ENCODE measurements at places on chromosomes 16 and 17.

- DNase-seq, result no peak
These were observed 6.2 kb downstream of the ZNF423 start for GRCh38 chr16:49849754-49850108.

- no peak for DNase-seq
These were observed 180.5 kb downstream of the CDH13 start for GRCh38 chr16:82807311-82807710.

DNA sequence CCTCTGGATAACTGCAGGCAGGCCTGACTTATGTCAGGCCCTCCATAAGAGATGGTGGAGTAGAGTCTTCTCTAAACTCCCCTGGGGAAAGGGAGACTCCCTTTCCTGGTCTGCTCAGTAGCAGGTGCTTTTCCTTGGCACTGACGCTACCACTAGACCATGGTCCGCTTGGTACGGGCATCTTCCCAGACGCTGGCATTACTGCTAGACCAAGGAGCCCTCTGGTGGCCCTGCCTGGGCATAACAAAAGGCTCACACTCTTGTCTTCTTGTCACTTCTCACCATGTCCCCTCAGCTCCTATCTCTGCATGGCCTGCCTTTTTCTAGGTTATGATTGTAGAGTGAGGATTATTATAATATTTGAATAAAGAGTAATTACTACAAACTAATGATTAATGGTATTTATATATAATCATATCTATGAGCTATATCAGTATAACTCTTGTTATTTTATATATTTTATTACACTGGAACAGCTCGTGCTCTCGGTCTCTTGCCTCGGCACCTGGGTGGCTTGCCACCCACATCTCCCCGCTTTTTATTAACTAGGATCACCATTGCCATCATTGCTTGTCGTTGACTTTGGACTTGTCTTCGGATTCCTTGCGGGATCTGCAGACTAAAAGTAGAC is 59.8 kb upstream of the ARL4D start:
- DNase-seq, result peak; percentile 46

DNA sequence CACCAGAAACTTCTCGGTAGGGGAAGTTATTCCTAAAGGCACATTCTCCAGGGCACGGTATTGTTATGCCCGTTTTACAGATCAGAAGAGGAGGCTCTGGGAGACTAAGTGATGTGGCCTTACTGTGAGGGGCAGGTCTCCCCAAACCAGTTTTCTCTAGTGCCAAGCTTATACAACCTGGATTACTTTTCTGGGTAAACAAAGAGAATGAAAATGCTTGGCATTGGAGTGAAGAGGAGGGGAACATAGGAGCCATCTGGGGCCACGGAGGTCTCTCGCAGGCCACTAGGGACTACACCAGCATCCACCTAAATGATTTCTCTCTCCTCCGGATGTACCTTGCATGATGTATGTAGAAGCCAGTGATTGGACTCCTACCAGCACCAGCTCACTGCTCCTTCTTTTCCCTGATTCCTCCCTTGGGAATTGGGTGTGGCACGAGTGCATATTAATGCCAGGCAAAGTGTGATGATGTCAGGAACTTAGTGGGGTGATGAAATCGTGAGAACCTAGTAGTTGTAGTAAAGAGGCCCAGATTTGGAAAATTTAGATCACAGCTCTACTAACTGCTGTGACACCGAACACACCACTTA is 674 bp downstream of the TOM1L1 start:
- no peak for DNase-seq

- DNase-seq, result no peak
These were observed 85.5 kb upstream of the ZNF469 start for GRCh38 chr16:88297178-88297720.

- DNase-seq, result no peak
These were observed 198.8 kb upstream of the CACNG5 start for GRCh38 chr17:66636111-66636510.

- peak; percentile 53 for DNase-seq
These were observed at the start of gene ABHD15 for GRCh38 chr17:29566473-29567303. Gene ABHD15, minus strand, starts transcription at chr17:29567037. Its CDS starts 71 bp downstream, at chr17:29566966.

GRCh38 chr17:30401097-30401496 is 22.4 kb downstream of the CPD start:
- DNase-seq, result no peak

GRCh38 chr16:68179196-68179795 is 56.6 kb downstream of the ESRP2 start:
- DNase-seq, result no peak

DNA sequence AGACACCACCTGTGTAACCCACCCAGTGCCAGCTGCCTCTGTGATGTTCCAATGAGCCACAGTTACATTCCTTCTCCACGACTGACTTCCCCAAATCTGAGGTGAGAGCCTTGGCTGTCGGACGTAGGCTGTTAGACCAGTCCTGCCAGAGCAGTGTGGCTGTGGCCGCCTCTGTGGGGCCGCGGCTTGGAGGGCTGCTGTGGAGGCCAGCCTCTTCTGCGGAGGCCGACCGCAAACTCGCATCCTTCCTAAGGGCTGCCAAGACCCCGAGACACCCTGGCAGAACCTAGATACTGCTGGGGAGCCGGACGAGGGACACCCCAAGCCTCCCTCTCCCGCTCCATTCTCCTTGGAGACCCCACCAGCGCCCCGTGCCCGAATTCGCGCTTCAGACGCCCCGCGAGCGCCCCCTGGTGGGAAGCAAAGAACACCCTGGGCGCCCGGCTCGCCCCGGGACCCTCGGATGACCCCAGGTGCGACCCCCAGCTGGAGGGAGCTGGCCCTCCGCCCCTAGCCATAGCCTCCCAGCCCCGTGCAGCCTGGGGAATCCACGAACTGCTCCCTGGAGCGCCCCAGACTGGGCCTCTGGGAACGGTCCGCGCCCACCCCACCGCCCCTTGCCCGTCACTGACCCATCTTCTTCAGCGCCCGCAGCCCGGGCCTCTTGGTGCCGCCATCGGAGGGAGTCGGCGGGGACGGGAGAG is 547 bp downstream of the PLCD3 start:
- DNase-seq, result no peak

DNA sequence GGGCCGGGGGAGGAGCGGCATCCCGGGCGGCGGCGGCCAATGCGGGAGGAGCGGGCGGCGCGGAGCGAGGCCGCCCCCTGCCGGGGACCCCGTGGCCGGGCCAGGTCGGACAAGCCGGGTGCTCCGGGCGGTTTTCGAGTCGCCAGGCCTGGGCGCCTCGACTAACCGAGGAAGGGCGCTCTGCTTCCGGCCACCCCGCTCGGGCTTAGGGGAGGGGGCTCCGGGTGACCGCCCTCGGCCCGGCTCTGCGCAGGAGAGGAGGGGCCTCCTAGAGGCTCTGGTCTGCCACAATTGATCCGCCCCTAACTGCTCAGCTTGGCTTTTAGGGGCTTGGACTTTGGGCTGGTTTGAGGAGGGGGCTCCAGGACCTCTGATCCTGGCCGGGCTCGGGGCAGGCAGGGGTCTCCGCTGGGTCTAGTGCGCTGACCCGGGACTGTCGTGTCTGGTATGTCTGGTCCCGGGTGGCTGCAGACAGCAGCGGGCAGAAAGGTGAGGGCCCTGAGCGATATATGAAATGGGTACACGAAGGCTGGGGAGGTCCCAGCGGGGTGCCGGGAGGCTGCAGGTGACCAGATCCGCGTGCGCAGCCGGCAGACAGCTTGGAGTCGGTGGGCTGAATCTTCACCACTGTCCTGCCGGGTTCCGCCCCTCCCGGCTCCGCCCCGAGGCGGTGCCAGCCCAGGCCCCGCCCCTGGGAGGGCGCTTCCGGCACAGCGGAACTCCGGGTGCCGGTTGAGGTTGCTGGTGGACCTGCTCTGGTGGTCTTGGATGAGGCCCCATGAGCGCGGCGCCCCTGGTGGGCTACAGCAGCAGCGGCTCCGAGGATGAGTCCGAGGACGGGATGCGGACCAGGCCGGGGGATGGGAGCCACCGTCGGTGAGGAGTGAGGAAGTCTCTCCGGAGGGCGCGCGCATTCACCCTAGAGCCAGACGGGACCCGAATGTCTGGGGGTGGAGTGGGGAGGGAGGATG is at the start of gene USB1:
USB1 (plus strand) TSS at position 702 of the 971 bp plus-strand sequence; CDS start at position 779, 77 bp downstream.
- peak; percentile 54 for DNase-seq

- no peak for DNase-seq
These were observed 125.1 kb downstream of the ZNF423 start for GRCh38 chr16:49730772-49731171.

- no peak for DNase-seq
These were observed 5.4 kb downstream of the CTRL start for GRCh38 chr16:67926181-67926750.

- DNase-seq, result no peak
These were observed 57.1 kb downstream of the BRIP1 start for GRCh38 chr17:61806081-61806828.

DNA sequence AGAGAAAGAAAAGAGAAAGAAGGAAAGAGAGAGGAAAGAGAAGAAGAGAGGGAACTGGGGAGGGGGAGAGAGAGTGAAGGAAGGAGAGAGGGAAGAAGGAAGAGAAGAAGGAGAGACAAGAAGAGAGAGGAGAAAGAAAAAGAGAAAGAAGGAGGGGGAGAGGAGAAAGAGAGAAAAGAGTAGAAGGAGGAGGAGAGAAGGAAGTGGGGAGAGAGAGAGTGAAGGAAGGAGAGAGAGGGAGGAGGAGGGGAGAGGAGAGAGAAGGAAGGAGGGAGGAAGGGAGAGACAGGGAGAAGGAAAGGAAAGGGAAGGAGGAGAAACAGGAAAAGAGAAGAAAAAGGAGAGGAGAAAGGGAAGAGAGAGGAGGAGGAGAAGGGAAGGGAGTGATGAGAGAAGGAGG is 208.5 kb downstream of the MAF start:
- no peak for DNase-seq

DNA sequence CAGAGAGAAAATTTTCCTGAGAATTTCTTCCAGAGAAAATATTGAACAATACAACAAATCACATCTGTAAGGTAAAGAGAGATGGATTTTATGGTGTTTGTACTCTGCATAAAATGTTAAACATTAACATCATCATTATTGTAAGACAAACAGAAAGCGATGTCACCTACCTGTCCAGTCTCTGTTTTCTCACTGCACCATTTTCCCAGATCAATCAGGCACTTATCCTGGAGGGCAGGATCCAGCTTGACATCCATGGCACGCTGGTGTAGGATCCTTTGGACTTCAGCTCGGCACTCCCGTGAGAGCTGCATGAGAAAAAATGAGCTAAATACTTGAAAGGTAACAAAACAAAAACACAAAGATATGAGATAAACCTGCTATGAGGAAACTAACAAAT is 55.9 kb upstream of the CLEC18B start:
- DNase-seq, result no peak

GRCh38 chr17:73309727-73310596 is 1.8 kb downstream of the CDC42EP4 start:
- DNase-seq, result no peak

All from stimulated activated CD8-positive, alpha-beta memory T cell treated with anti-CD3 and anti-CD28 coated beads, Interleukin-7, amount 100 ng/mL, for 4 hours (primary cell).